ENCODE measurements at places on chromosomes 12 and 14. TPM values are rescaled to one million over a fixed set of nuclear protein-coding genes. Genes with fewer than 3 reads are reported as not detected.

The CPM gene
- 26.8 TPM for total RNA-seq

The ING4 gene
- 35.7 TPM for total RNA-seq

The AJUBA gene
- total RNA-seq, result 75.1 TPM

The PRH2 gene
- not detected for total RNA-seq

DNA sequence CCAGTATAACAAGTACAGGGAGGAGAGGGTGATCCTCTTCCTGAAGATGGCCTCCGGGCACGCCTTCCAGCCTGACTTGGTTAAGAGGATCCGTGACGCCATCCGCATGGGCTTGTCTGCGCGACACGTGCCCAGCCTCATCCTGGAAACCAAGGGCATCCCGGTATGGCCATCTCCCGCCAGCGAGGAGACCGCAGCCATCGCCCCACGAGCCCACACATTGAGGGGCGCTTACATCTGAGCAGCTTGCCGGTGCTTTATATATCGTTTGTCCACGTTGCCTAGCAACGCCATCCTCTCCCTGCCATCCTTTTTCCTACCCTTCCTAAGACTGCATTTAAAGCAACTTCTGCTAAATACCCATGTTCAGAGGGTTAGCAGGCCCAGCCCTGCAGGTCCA lies 71.5 kb downstream of the AACS start:
- DNase-seq, result no peak

DNA sequence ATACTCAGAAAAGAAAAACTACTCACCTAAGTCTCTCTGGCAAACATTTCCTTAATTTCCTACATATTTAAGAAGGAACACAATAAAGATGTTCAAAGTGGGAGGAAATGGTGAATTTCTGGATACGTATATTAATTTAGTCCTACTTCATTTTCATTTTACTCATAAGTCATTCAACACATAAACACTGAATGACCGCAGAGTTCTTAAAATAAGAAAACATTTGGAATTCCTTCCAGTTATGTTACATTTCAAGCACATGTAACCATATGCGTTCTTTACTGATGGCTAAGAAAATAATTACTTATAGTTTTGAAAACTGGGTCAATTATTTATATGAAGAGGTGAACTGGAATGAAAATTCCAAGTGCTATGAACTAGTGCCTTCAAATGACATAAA lies 409.3 kb downstream of the BCAT1 start:
- DNase-seq, result no peak

DNA sequence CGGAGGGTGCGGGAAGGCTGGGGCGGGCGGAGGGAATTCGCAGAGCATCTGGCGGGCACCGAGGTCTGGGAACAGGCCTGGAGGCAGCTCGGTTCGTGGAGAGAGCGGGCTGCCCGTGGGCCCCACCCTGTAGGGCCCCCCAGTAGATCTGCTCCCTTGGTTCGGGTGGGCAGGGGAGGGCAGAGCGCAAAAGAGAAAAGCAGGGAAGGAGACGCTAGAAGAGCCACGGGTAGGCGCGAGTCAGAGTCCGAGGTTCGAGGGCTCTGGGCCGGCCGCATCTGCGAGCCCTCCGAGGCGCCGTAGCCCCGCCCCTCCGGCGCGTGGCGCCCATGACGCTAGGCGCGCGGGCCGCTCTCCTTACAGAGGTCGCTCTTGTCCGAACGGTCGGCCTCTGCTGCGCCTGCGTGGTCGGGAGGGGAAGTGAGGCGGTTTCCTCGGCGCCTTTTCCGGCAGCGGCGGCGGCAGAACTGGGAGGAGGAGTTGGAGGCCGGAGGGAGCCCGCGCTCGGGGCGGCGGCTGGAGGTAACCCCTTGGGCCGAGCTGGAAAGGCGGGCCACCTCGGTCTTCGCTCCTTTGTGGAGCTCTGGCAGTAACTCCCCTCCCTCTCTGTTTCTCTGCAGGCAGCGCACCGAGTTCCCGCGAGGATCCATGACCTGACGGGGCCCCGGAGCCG lies at the start of gene ARF6:
ARF6 (plus strand) TSS at position 447 of the 673 bp plus-strand sequence. CDS start 655 bp downstream, outside the sequence.
- peak; percentile 99 for DNase-seq

Data from hepatocyte (in vitro differentiated cells).